Activated naive CD8-positive, alpha-beta T cell treated with anti-CD3 and anti-CD28 coated beads, Interleukin-2, amount 50 U/mL, for 24 hours (primary cell): ENCODE measurements at places on chromosomes 5 and 9.
A peak's percentile ranks its signal among the peaks of the same experiment; 100 is the strongest.

GRCh38 chr5:189976-190365 is 1.3 kb upstream of the LRRC14B start:
- DNase-seq = no peak

- DNase-seq = no peak
Observed at GRCh38 chr5:163915481-163915961, 410.1 kb downstream of the MAT2B start.

DNA sequence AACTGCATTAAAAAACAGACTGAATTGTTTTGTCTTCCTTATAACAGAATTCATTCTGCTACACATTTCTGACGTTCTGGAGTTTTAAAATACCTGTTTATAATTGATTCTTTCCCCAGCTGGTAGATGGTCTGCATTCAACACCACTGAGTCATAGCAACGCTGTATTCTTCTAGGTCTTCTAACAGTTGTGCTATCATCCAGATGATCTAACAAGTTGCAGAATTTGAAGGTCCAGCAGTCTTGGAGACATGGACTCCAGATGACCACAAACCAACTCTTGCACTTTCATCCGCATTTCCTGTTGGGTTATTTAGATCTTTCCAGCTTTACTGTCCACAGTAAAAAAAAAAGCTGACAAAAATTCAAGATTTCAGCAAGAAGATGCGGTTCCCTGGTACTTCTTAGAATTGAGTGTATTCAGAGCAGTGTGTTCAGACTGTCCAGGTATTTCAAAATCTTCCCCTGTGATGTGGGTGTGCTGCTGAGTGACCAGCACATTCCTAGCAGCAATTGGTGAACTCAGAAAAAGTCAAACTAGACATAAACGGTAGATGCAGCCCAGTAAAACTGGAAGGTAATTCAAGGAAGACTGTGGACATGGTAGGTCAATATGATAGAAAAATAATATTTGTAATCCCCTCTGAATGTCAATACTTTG is 50.2 kb downstream of the CSNK1A1 start:
- DNase-seq = no peak

- DNase-seq = peak; percentile 56
Observed at GRCh38 chr9:75152416-75152815, 64.1 kb downstream of the OSTF1 start.

GRCh38 chr9:137076636-137077009 is 694 bp upstream of the UAP1L1 start:
- DNase-seq = no peak

DNA sequence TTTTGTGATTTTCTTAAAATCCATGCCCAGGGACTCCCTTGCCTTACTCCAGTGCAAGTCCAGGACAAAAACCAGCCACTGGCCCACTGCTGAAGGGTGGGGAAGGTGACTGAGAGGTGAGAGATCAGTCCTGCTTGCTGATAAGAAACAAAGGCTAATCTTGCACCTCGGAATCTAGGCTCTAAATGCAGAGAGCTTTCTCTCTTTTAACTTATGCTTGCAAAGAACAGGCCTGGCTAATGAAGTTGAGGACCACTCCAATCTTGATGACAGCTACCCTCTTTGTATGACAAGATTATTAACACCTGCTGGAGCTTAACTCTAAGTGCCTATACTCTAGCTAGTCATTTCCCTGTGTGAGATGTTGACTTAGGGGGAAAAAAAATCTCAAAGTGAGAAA is 8.8 kb downstream of the TLE1 start:
- no peak for DNase-seq

DNA sequence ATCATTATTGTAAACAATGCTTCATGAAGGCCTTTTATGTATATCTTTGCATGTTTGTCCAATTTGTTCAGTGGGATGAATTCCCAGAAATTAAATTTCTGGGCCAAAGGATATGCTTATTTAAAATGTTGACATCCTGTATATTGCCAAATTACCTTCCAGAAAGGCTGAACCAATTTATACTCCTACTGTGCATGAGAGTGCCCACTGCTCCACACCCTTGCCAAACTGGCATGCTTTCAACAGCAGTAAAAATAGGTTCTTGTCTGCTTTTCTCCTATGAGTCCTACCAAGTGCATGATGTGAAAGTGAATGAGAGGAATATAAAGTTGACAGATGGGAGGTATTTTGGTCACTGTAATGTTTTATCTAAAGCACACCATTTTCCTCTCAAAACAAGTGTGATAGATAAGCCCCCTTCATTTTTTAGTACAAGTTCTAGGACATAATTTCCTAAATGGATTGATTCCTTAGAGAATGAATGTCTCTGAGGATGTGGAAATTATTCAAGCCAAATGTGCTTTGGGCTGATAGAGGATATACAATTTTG is 70.5 kb upstream of the ERBIN start:
- DNase-seq = no peak

DNA sequence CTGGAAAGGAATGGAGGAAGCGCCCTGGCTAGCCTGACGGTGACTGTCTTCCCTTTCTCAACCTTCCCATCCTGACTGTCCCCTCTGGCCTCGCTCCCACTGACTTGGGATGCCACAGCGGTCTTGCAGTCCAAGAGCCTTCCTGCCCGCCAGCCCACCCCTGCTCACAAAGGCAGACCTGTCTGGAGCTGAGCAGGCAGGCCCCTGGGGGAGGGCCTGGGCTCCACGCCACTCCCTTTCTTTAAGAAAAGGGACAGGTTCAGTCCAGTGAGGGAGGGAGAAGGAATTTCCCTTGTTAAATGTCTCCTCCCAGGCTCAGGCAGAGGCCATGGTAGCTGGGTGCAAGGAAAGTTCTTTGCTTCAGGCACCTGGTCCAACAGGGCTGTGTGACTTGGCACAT is 18.1 kb downstream of the FGF1 start:
- no peak for DNase-seq

- no peak for DNase-seq
Observed at GRCh38 chr5:61069150-61069549, 93.1 kb downstream of the SMIM15 start.

GRCh38 chr5:78925129-78925876 is 59.8 kb downstream of the ARSB start:
- DNase-seq = no peak

- no peak for DNase-seq
Observed at GRCh38 chr5:146675636-146676035, 159.6 kb upstream of the GPR151 start.

- DNase-seq = no peak
Observed at GRCh38 chr5:23482642-23483041, 24.8 kb upstream of the PRDM9 start.

DNA sequence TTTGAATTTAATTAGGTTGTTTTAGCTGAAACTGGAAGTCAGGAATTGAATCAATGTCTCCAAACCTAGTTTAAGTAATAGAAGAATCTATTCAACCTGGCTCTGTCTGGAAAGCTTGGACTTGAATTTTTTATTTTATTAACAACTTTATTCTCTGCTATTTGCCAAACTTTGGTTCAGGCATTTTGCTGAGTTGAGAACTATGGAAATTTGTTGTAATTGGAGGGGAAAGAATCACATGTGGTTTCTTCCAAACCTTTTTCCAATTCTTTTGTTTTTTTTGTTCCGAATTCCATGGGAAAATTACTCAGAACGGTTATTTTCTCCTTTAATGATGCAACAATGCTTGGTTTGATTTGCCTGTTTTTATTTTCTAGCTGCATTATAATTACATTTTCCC is 98.2 kb upstream of the RPS23 start:
- no peak for DNase-seq

DNA sequence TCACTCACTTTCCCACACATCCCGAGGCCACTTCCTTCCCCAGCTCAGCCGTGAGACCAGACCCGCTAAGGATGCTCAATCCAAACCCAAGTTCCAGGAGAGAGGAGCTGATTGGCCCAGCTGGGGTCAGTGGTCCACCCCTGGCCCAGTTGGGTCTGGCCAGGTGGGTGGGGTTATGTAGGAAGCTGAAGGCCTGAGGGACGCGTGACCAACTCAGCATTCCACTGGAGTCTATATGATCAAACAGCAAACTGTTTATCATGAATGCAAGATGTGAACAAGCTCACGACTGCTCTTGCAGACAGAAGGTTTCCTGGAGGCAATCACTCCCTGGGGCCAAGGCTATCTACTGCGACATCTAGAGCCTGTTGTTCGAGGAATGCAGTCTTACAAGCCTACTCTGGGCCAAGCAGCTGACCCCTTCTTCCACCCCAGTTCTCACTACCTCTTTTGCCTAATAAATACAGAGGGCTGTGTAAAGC is 4.9 kb upstream of the RAPGEF1 start:
- DNase-seq = no peak

DNA sequence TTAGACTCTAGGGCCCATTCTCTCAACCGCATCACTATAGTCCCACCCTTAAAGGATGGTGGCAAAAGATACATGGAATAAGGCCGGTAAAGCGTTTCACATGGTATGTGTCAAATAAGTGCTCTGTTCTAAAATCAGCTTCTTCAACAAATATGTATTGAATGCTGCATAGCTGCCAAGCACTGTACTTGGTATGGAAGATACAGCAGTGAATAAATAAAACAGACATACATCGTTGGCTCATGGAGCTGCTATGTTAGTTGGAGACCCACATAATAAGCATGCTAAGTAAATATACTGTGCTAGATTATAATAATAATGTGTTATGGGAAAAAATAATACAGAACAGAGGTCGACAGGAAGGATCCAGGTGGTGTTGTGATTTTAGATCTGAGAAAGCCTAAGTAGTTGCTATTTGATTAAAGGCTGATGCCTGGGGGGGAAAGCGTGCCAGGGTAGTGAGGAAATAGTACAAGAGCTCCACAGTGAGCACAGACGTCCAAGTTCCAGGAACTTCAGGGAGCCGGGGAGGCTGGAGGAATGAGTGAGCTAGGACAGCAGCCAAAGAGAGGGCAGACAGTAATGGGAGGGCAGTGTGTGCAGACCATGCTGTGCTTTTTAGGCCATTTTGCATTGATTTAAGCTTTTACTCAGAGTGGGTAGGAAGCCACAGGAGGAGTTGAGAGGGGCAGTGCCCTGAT is 93.7 kb downstream of the JAKMIP2 start:
- DNase-seq = no peak
